ENCODE measurements at places on chromosomes 3 and 15.

- no peak for DNase-seq
These were observed 10.9 kb upstream of the SRGAP3 start for GRCh38 chr3:9260305-9260704.

GRCh38 chr15:49044002-49044401, 2.2 kb downstream of the SECISBP2L start:
- DNase-seq = no peak

DNA sequence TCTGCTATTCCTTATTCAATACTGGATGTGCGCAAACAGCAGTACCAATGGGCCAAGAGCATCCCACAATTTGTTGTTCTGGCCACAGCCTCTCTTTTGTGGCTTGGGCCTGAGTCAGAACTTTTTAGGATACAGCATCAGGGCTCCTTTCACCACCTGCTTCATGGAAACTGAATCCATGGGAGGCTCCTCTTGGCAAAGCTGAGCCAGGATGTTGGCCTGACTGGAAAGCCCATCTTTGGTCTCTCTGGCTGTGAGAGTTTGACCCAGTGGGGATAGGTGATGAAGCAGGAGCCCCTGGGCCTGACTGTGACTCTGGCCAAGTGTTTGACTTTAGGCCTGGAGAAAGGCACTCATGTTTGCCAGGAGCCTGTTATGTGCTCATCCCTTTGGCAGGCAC, 27.6 kb downstream of the IL16 start:
- no peak for DNase-seq

- no peak for DNase-seq
These were observed 220.8 kb downstream of the RPLP1 start for GRCh38 chr15:69673291-69673881.

DNA sequence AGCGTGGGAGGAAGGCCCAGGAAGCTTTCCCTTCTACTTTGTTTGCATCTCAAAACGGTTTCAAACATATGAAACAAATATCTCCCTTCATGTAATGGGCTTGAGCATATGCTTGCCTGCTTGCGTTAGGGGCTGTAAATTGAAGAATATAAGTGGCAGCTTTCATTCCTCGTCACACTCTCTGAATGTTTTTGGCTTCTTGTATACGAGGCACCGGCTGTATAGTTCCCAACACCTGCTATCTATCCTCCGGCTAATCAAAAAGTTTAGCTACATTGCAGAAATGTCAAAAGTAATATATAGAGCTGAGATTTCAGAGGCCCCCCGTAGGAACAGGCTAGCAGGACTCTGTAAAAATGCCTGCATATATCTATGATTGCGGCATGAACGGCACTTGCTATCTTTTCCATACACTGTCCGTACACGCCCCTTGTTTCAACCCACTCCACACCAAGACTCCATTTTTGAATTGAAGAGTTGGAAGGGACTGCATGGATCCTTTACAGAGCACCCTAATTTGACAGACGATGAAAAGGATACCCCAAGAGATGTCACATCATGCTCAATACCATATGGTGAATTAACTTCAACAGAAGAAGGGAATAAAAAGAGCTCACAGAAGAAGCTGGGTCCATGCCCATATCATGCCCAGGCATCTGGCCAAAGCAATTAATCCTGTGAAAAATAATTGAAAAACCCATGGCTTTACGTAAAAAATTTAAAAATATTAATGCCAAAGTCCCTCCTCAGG, 2.5 kb downstream of the MASP1 start:
- no peak for DNase-seq

GRCh38 chr3:149535333-149535685, 60.8 kb downstream of the TM4SF4 start:
- DNase-seq = no peak

DNA sequence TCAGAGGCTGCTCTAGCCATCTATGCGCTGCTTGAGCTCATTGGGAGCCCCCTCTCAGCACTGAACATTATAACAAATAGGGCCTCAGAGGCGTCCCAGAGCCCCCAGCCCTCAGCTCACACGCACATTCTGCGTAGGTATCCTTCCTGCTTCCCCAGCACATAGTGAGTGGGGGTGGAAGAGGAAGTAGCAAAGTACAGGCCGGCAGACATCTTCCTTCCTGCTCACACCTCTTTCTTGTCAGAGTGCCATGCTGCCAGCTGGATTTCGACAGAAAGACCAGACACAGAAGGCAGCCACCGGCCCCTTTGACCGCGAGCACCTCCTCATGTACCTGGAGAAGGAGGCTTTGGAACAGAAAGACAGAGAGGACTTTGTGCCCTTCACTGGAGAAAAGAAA, 16.6 kb downstream of the TMOD2 start:
- DNase-seq = no peak

DNA sequence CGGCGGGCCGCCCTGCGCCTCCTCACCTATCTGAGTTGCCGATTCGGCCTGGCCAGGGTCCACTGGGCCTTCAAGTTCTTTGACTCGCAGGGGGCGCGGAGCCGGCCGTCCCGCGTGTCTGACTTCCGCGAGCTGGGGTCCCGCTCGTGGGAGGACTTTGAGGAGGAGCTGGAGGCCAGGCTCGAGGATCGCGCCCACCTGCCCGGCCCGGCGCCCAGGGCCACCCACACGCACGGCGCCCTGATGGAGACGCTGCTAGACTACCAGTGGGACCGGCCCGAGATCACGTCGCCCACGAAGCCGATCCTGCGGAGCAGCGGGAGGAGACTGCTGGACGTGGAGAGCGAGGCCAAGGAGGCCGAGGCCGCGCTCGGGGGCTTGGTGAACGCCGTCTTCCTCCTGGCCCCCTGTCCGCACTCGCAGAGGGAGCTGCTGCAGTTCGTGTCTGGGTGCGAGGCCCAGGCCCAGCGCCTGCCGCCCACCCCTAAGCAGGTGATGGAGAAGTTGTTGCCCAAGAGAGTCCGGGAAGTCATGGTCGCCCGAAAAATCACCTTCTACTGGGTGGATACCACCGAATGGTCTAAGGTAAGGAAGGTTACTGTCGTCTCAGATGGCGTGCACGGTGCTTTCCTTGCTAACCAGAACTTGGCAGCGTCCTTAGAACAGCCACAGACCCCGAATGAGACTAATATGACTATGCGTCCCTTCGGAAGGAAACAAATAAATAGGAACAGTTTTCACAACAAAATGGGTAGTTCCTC, 567 bp downstream of the TICRR start:
- no peak for DNase-seq

GRCh38 chr3:104873331-104873730, 493.4 kb upstream of the ALCAM start:
- no peak for DNase-seq

- DNase-seq = no peak
These were observed 18.3 kb downstream of the MYZAP start for GRCh38 chr15:57609805-57610529.

DNA sequence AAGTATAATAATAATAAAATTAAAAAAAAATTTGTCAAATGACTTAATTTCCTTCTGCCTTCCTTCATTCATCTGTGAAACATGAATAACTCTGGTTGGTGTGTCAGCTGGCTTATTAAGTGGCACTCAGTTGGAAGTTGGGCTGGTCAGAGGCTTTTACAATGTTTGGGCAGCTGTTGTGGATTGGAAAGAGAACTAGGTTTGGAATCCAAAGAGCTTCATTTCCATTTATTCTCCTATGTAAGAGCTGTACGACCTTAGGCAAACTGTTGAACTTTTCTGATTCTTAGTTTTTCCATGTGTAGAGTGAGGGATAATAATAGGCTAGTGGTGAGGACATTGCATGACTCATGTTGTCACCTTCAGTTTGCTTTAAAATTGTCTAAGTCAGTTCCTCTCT, 606.7 kb downstream of the PDCD6IP start:
- DNase-seq = no peak

- DNase-seq = no peak
These were observed 16.5 kb downstream of the GSK3B start for GRCh38 chr3:120077731-120078130.

DNA sequence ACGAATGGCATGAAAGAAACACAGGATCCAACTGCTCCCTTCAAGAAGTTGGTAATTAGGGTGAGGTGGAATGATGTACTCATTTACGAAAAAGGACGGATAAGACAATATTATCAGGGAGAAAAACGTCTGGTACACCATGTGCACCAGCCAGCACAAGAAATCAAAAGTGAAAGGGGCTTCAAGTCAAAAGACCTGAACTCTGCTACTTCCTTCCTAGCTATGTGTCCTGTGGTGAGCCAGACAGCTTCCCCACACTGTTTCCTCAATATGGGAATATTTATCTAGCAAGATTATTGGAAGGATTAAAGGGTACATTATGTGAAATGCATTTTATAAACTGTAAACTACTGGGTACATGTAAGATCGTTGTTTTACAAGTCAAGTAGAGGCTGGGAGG, 33.9 kb downstream of the RAB27A start:
- no peak for DNase-seq

DNA sequence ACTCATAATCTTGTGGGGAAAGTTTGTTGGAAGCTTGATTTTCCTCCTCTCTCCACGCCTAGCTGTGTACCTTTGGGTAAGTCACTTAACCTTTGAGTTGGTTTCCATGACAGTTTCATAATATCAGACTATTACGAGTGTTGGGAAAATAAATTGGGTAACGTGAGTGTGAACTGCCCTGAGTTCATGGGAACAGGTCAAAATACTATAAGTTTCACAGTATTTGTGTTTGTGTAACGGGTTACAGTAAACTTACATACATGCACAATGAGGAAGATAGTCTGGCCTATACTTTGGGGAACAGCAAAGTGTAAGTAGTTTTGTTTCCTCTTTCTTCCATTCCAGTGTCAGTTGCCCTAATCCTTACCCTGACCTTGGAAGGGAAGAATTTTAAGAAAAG, 509.9 kb downstream of the MECOM start:
- no peak for DNase-seq

GRCh38 chr3:139978966-139979365, 44.0 kb downstream of the CLSTN2 start:
- DNase-seq = no peak

GRCh38 chr3:150000641-150001040, 29.9 kb upstream of the PFN2 start:
- DNase-seq = no peak

DNA sequence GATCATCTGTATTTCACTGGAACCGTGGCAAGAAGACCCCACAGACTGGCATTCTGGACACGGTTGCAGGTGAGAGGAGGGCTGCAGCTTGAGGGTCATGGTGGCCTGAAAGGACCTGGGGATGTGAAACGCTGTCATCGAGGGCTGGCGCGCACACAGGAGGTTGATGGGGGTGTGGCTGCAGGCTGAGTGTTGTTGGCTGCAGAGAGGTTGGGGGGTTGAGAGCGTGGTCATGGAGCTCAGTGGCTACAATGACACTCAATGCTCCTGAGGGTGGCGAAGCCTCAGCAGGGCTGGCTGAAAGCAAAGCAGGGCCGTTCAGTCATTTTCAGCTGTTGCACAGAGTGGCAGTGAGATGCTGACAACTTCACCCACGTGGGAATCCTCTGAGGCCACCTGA, 21.0 kb downstream of the CPN2 start:
- no peak for DNase-seq

DNA sequence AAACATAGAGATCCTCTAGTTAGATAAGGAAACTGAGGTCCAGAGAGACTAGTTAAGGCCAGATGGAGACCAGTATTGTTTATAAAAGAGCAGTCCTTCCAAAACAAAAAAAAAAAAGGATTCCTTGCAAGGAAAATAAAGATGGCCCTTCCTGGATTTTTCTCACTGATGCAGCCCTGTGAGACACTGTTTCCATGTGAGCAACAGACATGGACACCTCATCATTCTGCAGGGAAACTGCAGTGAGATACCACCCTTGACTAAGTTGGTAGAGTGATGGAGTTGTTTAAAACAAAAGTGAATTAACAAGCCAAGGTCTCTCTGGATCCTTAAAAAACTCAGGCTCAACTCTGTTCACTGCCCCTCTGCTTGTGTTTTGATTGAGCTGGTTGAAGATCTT, 65.6 kb upstream of the MYZAP start:
- no peak for DNase-seq

DNA sequence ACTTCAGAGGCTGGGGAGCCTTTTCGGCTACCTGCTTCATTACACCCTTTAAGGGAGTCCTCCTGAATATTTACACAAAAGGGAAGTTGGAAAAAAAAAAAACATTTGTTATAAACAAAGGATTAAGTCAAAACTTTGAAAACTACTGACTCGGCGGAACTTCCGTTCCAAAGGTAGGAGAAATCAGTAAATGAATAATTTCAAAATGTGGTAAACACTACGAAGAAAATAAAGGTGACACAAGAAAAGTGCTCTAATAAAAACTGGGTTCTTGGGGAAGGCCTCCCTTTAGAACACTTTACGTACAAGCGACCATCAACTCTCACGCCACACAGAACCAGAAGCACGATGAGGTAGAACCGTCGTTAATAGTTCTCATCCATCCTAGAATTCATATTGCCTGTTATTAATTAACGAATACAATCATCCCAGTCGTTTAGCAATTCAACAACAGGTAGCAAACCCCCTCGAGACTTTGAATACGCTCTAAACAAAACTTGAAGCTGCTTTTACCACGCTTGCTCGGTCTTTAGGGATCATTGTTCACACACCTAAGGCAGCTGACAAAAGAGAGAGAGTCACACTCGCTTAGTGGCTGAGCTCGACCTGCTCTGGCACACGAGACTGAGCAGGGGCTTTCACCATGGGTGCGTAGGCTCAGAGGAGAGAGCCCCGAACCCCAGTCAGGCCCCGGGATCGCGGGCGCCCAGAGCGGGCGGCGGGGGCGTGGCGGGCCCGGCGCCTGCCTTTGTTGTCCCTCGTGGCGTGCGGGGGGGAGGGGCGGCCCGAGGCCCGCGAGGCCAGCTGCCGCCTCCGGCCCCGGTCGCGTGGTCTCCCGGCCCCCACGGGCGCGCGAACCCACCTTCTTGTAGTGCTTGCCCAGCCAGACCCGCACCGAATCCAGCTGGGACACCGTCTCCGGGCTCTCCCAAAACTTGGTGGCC, 680 bp downstream of the SMARCC1 start:
- DNase-seq = peak; percentile 52

DNA sequence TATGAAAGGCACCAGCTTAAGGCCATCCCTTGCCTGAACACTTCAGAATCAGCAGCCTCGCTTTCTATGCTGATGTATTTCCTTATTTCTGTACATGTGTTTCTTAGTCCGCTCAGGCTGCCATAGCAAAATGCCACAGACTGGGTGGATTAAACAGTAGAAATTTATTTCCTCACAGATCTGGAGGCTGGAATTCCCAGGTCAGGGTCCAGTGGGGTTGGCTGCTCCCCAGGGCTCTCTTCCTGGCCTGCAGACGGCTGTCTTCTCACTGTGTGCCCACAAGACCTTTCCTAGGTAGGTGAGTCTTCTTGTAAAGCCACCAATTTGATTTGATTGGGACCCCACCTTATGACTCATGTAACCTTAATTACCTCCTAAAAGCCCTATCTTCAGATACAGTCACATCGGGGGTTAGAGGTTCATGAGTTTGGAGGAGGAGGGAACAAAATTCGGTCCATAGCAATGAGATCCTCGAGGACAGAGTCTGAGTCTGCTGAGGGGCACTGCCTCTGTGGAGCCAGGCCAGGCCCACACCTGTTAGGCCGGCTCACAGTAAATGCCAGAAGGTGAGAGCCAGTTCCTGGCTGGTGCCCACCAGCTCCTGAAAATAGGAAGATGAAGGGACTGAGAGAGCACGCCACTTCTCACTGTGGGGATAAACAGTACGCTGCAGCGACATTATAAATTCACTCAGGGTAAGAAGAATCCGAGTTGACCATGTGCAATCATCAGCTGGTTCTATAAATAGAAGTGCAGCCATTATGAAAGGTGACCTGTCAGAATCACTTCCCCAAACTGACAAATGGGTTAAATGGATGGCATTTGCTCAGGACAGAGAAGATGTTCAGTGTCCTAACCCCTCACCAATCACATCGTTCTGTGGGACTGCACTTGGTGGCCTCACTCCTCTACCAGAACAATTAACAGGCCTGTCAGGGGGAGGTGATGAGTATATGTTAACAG, 41.1 kb downstream of the CTXND1 start:
- no peak for DNase-seq

Measured in stimulated activated CD4-positive, alpha-beta T cell treated with anti-CD3 and anti-CD28 coated beads, Interleukin-1b, Interleukin-23, amount 100 ng/mL, for 1 hour (primary cell).